Mammary epithelial cell (primary cell): ENCODE measurements at places on chromosomes 6 and 20.

- no peak for DNase-seq
Measured at GRCh38 chr20:5181492-5181891, 54.7 kb downstream of the CDS2 start.

DNA sequence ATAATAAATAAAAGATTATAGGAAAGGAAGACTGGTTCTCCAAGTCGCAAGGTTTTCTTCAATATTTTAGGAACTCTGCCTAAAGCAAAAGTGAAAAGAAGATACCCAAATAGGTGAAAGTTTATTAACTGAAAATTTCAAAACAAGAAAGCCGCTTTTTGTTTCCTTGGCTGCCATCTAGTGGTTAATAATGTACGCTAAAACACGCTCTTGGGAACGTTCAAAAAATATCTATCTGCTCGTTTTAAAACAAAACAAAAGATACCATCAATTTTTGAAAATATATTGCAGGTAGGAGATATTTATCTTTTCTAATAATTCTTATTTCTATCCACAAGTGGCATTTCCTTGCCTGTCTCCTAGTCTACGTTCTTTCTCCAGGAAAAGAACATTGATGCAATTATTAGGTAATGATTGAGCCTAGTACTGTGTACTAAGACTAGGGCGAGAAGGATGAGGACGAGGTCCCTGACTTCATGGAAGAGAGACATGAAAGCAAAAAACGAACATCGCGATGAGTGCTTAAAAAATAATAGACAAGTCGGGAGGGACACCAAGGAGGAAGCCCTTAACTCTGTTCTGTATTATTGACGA, 97.2 kb downstream of the SPTLC3 start:
- peak; percentile 12 for DNase-seq

GRCh38 chr6:114634016-114634415, 291.2 kb upstream of the HS3ST5 start:
- DNase-seq: no peak

- DNase-seq: peak; percentile 69
Measured at GRCh38 chr6:170178561-170179477, 112.1 kb downstream of the DLL1 start.

DNA sequence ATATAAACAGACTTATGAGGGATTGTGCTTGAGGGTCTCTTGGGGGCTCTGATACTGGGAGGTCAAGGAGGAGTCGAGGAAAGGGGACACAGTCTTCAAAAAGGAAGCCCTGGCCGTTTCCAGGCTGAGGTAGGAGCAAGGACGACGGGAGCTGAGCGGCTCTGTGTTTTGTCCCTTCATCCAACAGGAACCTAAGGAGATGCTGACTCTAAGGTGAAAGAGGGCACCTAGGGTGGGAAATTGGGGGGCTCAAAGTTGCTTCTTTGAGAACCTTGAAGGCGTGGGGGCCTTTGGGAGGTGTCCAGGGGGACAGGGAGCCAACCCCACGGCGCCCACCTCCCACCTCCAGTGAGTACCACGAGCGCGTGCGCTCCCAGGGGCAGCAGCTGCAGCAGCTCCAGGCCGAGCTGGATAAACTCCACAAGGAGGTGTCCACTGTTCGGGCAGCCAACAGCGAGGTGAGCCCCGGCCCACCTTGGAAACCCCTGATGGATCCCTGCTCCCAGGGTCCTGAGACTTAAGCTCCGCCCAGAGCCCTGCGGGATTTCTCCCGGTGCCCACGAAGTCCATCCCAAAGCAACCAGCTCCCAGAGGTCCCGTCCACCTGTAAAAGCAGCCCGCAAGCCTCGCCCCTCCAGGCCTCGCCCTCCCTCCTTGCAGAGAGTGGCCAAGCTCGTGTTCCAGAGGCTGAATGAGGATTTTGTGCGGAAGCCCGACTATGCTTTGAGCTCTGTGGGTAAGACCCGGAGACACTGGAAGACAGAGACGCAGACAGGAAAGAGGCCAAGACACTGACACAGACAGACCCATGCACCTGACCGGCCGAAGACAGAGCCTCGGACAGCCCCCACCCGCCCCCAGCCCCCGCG, 2.9 kb downstream of the SPAG4 start:
- DNase-seq: peak; percentile 42

DNA sequence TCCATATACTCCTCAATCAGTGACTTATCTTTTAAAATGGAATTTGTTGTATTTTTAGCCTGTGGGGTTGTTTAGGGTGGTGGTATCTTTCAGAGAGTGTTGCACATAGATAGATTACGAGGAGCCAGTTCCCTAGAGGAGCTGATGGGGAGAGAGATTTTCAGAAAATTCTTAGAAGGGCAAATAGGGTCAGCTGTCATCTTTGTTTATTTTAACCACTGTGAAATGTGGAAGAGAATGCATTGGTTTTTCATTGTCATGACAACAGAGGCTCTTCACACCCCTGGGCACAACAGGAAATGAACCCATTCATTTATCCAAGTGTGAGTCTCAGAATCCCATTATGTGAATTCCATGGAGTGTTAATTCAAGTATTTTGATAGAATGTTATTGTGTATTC, 188.4 kb downstream of the JARID2 start:
- DNase-seq: no peak

DNA sequence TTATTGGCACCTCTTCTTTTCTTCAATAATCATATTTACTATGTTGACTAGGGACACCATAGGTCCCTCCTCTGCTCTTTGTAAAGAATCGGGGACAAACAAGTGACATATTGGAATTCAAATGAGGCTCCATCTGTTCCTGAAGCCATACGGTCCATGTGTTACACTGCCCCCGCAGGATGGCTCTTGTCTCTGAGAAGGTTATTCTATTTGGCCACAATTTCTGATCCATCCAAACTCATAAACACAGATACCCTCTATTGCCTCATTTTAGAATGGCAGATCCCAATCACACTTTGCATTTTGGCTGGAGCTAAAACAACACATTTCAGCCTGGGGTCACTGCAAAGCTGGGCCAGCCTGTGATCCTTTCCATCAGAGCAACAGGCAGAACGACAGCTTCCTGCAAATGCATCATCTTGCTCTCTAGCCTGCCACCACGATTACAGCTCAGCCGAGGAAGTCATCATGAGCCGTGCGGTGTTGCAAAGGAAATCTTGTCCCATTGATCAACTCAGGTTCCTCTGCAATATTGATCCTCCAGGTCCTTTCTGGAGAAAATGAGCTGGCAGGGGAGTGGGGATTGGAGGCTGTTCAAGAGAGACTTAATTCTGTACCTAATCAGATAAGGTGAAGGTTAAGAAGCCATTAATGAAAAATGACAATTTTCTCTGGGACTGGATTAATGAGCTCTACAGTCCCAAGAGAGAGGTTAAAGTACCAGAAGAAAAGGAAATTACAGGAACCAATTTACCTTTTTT, 73.1 kb downstream of the AGPAT4 start:
- no peak for DNase-seq

- DNase-seq: no peak
Measured at GRCh38 chr6:148629181-148629580, 117.6 kb upstream of the UST start.

- DNase-seq: no peak
Measured at GRCh38 chr20:19361790-19362189, 149.3 kb downstream of the SLC24A3 start.

DNA sequence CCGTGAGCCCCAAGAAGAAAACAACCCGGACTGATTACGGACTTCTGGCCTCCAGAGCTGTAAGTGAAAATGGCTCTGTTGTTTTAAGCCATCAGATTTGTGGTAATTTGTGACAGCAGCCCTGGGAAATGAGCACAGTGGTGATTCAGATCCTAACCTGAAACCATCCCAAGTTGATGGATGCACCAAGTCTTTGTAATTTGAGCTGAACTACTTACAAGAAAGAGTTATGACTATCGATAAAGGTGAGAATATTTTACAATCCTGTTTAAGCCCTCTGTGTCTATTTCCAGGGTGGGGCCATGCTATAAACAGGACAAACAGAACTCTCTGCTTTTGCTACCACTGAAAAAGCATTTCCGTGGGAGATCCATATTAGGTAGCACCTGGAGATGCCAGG, 19.1 kb upstream of the RIN2 start:
- peak; percentile 69 for DNase-seq

DNA sequence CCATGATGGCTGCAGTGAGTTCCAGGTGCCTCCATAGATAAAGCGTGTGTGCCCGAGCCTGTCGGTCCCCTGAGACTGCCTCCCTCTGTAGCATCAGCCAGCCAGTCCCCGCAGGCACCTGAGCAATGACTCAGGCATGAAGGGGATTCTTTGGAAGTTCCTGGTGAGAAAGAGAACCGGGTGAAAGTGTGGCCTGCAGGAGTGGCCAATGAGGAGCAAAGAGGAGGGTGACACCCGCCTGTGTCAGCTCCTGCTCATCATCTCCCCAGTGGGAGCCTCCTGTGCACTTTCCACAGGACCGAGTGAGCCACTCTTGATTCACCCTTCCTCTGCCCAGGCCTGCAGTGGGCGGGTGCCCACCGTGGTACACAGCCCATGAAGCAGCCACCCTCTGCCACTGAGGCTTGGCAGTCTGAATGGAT, 71.2 kb upstream of the PTPN1 start:
- DNase-seq: peak; percentile 100

DNA sequence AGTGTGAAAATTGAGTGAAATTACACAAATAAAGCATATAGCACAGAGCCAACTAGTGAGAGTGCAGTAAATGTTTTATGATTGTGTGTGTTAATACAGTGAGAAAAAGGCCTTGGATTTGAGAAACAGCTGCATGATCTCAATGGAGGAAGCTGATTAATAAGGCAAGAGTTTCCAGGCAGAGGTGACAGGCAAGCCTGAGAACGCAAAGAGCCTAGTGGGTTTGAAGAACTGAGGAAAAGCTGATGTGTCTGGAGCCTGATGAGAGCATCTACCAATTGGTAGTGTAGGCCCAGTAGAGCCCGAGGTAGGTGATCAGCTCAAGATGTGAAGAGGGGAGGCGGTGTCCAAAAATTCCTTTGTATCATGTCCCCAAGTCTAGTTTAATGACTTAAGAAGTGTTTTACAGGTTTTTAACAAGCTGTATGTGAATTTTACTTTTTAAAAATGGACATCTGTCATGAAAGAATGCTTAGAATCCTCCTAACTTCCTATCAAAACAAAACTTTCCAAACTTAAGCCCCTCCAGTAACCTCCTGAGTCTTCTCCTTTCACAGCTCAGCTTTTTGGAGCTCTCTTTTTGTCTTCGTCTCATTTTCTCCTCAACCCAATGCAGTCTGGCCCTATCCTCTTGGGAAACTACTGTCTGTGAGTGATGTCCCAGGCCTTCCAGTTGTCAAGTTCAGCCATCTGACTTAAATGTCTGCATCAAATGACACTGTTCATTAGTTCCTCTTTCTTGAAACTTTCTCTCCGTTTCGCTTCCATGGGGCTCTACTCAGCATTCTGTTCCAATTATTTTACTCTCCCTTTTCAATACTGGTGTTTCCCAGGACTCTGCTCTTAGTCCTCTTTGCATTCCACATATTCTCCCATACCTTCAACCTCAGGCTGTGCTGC, 1.2 kb downstream of the CDC40 start:
- DNase-seq: peak; percentile 1

DNA sequence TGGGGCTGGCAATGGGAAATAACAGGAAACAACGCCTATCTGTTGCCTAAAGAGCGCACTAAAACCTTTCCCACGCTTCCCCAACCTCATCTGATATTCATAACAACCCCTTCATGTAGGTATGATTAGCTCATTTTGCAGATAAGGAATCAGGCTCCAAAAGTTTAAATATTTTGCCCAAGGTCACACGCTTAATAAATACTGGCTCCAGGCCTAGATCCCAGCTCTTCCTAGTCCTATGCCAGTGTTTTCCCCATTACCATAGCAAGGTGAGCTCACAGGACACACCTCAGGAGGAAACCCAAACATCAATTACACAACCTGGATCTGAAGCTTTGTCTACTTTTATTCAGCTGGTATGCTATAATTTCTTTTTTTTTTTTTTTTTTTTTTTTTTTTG, 19.6 kb downstream of the MBOAT1 start:
- no peak for DNase-seq

- no peak for DNase-seq
Measured at GRCh38 chr20:63357921-63358905, 2.9 kb downstream of the CHRNA4 start.

DNA sequence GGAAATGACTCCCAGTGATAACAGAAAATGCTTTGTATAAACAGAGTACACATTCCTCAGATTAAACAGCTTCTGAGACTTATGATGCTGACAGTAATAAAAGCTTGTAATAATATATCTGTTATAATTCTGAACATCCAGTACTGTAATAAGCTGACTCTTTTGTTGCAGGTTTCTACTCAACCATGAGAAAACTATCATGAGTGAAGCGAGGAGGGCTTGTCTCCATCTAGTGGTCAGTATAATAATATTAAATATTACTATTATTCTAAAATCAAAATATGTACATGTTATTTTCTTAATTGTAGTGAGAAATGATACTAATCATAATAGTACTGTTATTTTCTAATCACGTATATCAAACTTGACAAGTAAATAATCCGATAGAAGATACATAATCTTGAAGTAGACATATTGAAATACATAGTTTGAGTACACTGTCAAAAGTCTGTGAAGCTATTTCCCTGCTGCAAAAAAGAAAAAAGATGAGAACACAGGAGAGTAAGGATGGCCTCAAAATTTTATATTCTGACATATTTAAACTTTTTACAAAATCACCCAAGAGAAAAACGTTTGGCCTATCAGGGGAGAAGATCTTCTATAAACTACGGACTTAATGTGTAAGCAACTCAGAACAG, 183.1 kb downstream of the MOXD1 start:
- no peak for DNase-seq

DNA sequence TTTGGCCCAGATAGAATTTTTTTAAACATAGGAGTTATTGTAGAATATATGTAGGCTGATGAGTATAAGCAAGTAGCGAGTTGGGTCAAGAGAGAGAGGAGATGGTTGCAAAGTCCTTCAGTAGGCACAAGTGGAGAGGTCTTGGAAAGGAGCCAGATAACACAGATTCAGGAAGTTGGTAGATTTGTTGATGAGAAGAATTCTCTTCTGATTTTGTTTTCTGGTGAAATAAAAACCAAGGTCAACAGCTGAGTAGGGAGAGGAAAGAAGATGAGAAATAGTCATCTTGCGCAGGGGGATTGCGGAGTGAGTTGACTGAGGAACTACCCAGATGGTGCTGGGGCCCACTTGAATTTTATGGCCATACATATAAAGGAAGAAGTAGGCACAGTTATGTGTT, 17.4 kb upstream of the CD83 start:
- DNase-seq: no peak

GRCh38 chr20:32970115-32970972, 33.9 kb downstream of the SUN5 start:
- no peak for DNase-seq

GRCh38 chr6:75603106-75603420, 1.4 kb downstream of the SENP6 start:
- DNase-seq: no peak

DNA sequence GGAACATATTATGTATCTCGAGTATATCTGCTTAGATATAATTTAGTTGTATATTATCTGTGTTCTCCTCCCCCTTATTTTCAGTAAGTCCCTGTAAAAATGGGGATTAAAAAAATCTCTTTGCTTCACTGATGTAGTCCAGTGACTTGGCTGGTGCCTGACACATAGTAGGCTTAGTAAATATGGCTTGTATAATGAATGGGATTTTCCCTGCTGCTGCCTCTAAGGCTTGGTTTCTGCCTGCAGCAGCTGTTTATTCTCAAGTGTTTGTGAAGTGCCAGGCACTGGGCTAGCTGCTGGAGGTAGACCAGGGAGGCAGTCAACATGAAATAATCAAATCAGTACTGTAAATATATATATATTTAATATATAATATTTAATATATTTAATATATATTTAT, 1.6 kb upstream of the ZFP64 start:
- DNase-seq: no peak
